Skeletal muscle tissue (tissue), 5 donors: ENCODE measurements at places on chromosomes 16 and 17. TPM values are rescaled to one million over a fixed set of nuclear protein-coding genes. Genes with fewer than 3 reads are reported as not detected.

CALB2 gene
- 1.0 TPM for total RNA-seq

TBC1D26 gene
- total RNA-seq, result 1.6 TPM

GOSR2 gene
- total RNA-seq, result 41.2 TPM

HS3ST3A1 gene
- total RNA-seq, result 2.1 TPM

RPS6KB1 gene
- total RNA-seq, result 36.5 TPM
